ENCODE measurements at places on chromosomes 3 and 15. TPM values are rescaled to one million over a fixed set of nuclear protein-coding genes. Genes with fewer than 3 reads are reported as not detected.
A peak's percentile ranks its signal among the peaks of the same experiment; 100 is the strongest.

The SEMA5B gene
- 0.16 TPM for total RNA-seq

The RAF1 gene
- 125 TPM for total RNA-seq

The GPR149 gene
- not detected for total RNA-seq

The IQCF5 gene
- total RNA-seq, result not detected

GRCh38 chr3:68239542-68239941 lies 585.1 kb upstream of the SUCLG2 start:
- no peak overlapping the region for H3K4me3 ChIP-seq
- H3K27me3 ChIP-seq, result no peaks in the 10 kb centered on the region
- no peaks in the 10 kb centered on the region for H3K36me3 ChIP-seq
- no peak overlapping the region for H3K27ac ChIP-seq

DNA sequence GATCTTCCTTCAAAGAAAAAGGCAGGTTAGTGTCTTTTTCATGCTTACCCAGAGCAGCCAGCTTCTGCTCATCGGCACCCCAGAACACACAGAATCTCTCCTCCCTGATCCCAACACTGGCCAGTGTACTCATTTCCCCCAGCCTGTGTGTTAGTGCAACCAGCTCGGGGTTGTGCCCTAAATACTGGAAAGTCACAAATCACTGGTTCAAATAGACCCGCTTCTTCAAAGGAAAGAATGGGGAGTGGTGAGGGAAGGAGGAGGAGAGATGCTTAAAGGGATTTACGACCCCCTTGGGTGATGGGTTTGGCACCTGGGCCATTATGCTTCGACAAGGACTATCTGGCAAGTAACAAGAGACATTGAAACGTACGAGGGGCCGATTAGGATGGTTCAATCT lies 114.0 kb downstream of the FOXB1 start:
- no peaks in the 10 kb centered on the region for H3K27me3 ChIP-seq
- H3K4me3 ChIP-seq, result no peak overlapping the region
- H3K27ac ChIP-seq, result no peak overlapping the region
- no peak for DNase-seq
- H3K4me1 ChIP-seq, result peaks cover 7% of the 10 kb centered on the region
- H3K36me3 ChIP-seq, result no peaks in the 10 kb centered on the region

DNA sequence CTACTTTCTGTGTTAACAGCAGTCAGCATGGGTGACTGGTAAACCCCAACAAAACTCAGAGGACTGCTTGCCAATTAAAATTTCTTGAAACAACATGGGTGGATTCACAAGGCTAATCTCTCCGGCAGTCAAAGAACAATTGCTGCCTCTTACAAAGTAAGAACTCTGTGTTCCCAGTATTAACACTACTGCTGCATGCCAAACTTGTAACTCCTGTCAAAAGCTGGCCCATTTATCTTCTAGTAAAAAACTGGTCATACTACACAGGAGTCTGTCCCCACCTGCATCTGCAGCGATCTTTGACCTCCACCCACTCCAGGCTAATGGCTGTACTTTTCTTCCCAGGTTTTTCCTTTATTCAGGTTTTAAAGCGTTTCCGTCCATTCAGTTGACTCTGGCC lies 8.7 kb upstream of the ZNF589 start:
- H3K27ac ChIP-seq, result no peak overlapping the region
- H3K36me3 ChIP-seq, result no peaks in the 10 kb centered on the region
- H3K4me1 ChIP-seq, result no peaks in the 10 kb centered on the region
- no peak for DNase-seq
- H3K4me3 ChIP-seq, result no peak overlapping the region

- H3K36me3 ChIP-seq, result peaks cover 40% of the 10 kb centered on the region
- H3K4me3 ChIP-seq, result no peak overlapping the region
- no peaks in the 10 kb centered on the region for H3K27me3 ChIP-seq
- no peak overlapping the region for H3K27ac ChIP-seq
Observed at GRCh38 chr15:48992096-48992495, 28.4 kb upstream of the SHC4 start.

- H3K4me1 ChIP-seq, result no peaks in the 10 kb centered on the region
- H3K36me3 ChIP-seq, result no peaks in the 10 kb centered on the region
- no peak for DNase-seq
- no peaks in the 10 kb centered on the region for H3K27me3 ChIP-seq
- H3K4me3 ChIP-seq, result no peak overlapping the region
Observed at GRCh38 chr3:63972196-63972595, 51.1 kb downstream of the PSMD6 start.

- H3K36me3 ChIP-seq, result no peaks in the 10 kb centered on the region
- no peak overlapping the region for H3K27ac ChIP-seq
- H3K4me1 ChIP-seq, result no peaks in the 10 kb centered on the region
- DNase-seq, result peak; percentile 64
- no peaks in the 10 kb centered on the region for H3K27me3 ChIP-seq
Observed at GRCh38 chr3:185070491-185071286, 82.2 kb downstream of the C3orf70 start.

DNA sequence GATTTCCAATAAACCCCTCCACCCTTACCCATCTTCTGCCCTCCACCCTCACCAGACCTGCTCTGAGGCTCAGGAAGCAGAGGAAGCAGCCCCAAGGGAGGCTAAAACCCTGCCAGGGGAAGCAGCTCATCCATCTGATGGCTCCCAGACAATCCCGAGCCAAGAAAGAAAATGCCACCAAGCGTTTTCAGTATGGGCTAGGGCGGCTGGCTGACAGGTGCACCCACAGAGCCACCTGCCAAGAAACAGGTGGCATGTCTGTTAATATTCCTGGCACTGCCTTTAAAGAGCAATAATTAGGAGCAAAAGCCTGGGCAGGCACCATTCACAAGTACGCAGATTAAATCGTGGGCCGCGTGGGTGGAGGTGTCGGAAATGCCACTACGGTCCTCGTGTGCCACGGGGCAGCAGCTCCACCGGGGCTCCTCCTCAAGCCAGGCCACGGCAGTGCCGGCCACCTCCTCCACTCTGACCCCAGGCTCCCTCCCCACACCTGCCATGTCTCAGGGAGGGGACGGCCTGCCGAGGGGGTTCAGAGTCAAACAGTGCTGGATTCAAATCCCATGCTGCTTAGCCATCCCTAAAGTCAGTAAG lies 23.9 kb upstream of the GRIP2 start:
- H3K4me3 ChIP-seq, result no peak overlapping the region
- peaks cover 39% of the 10 kb centered on the region for H3K27me3 ChIP-seq
- no peak overlapping the region for H3K27ac ChIP-seq
- H3K36me3 ChIP-seq, result no peaks in the 10 kb centered on the region
